T-helper 1 cell (primary cell): ENCODE measurements at places on chromosomes 5 and 9.

- no peak for DNase-seq
These were observed 20.7 kb downstream of the SPRY4 start for GRCh38 chr5:142304013-142304701.

- DNase-seq = no peak
These were observed 12.9 kb upstream of the WDR38 start for GRCh38 chr9:124840300-124840833.

DNA sequence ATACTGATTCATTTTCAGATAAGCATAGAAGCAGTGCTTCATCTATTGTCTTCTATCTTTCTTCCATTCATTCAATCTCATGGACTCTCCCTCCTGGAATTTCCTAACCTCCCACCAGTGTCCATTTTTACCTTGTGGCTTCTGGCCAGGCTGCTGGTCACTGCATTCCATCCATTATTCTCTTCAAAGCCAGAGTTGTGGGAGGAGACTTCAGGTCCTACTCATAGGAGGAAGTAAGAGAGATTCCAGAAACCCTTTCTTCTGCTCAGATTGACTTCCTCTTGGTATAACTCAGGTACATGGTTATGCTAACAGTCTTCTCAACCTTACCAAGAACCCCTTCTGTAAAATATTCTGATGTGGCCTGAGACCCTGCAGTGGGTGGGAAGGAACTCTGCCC, 153.3 kb upstream of the SLC12A2 start:
- no peak for DNase-seq

GRCh38 chr9:108186642-108187395, 669.0 kb downstream of the ACTL7B start:
- no peak for DNase-seq
